ENCODE measurements at places on chromosomes 7 and 10.

GRCh38 chr10:7786430-7786829 is 1.4 kb downstream of the KIN start:
- DNase-seq = no peak

DNA sequence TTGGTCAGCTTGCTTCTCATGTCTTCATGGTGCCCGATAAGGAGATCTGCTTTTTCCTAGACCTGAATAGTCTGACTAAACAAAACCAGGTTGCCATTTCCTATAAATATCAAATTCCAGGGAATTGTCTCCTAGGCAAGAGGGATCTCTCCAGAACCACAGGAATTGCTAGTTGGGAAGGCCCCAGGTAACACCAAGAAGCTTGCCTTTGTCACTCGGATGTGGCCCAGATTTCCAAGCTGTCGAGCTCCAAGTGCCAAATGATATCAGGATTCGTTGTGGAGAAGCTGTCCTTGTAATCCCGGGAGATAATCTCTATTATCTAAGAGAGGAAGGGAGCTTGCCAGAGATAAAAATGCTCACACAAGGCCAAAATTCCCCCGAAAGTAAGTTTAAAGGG is 1288.5 kb upstream of the AUTS2 start:
- no peak for DNase-seq

DNA sequence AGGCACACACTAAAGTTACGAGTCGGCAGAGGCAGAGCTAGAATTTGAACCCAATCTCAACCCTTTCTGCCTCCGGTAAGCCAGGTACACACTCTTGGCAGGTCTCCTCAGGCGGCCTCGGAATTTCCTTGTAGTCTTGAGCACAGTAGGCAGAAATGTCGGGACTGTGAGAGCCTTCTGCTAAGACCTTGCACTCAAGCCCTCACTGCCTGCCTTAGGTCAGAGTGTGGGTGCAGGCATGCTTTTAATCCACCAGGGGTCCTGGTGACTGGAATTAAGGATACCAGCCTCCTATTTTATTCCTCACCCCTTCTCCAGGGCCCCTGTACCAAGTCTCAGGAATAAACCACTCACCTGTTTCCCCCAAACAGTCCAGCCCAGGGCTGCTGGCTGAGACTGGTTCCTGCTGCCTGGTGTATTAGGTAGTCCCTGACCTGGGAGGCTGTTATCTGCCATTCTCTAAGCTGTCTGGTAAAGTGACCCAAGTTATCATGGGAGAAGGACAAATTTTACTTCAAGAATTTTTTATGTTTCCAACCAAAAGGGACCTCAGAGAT is 855 bp downstream of the ATP6V1F start:
- DNase-seq = peak; percentile 66

DNA sequence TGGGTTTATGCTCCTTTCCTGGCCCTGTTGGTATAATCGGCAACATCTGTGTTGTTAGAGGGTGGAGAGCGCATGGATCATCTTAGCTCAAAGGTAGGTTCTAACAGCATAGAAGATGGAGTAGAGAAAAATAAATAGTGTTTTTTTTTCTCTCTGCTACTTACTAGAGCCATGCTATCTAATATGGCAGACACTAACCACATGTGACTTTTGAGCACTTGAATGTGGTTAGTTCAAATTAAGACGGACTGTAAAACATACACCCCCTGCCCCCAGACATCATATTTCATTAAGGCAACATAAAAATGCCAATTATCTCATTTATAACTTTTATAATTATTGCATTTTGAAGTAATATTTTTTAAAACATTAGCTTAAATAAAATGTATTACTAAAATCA is 525.1 kb downstream of the KIF20B start:
- no peak for DNase-seq

GRCh38 chr10:97083228-97083829 is 102.4 kb downstream of the SLIT1 start:
- no peak for DNase-seq

DNA sequence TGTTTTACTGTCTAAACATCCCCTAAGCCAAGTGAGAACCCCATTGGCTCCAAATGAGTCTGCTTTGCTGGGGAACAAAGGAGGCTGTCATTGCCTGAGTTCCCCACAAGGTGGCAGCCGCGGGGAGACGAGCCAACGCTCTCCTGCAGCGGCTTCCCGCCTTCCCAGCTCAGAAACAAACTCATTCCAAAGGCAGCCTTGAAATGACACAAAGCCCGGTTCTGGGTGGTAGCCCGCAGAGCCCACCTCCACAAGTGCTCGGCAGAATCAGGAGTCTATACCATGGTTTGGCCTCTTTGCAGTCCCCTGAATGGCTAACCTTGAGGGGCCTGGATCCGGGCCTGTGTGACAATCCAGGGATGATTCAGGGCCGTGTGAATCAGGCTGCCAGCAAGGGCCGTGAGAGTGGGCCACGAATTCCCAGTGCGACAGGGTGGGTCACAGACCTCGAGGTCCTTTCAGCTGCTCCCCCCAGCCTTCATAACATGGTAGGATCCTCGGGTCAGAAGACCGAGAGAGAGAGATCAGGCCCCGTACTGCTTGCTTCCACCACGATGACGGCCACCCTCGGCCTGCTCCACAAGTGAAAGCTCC is 79.7 kb downstream of the DLG5 start:
- peak; percentile 69 for DNase-seq

GRCh38 chr7:38686888-38687287 is 55.7 kb upstream of the AMPH start:
- DNase-seq = no peak

DNA sequence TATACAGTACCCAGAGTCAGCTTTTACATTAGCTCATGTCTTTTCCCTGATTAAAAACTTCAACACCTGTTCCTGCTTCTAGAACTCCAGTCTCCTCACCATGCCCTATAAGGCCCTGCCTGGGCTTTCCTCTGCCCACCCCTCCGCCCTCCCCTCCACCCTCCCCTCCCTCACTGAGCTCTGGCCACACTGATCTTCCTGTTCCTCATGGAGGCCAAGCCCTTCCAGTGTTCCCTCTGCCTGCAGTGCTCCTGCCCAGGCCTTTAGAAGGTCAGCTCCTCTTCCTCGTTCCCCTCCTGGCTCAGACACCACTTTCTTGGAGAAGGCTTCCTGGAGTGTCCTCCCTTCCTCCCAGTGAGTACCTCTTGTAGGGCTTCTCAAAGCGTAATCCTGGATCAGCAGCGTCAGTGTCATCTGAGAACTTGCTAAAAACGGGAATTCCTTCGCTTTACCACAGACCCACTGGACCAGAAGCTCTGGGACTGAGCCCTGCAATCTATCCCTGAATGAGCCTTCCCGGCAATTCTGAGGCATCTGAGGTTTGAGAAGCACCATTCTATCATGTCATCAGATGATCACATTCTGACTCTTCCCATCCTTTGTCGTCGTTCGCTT is 3.7 kb downstream of the PDZD7 start:
- no peak for DNase-seq

DNA sequence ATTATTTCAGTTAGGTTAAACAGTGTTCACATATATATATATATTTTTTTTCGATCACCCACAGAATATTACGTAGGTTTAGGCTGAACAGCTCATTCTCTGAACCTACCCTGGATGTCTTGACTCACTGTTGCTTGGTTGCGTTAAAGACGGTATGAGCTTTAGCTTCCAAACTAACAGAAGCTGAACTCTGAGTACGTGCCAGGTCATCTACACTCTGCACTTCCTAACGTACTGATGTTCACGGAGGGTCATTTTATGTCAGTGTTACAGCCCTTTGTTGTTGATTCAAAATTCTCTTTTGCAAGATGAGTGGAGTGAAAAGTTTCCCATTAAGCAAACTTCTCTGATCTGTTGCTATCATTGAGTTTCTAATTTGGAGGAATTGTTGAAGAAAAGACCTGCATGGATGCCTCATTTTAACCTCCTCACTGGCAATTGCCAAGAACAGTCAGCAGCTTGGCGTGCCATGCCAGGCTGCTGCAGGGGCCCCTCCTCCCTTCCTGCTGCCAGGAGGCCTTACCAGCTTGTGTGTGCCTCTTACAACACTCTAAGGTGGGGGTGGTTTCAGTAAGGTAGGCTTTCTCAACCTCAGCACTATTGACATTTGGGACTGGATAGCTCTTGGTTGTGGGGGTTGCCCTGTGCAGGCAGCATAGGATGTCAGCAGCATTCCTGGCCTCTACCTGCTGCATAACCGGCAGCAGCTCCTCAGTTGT is 44.3 kb downstream of the INSYN2A start:
- DNase-seq = no peak

DNA sequence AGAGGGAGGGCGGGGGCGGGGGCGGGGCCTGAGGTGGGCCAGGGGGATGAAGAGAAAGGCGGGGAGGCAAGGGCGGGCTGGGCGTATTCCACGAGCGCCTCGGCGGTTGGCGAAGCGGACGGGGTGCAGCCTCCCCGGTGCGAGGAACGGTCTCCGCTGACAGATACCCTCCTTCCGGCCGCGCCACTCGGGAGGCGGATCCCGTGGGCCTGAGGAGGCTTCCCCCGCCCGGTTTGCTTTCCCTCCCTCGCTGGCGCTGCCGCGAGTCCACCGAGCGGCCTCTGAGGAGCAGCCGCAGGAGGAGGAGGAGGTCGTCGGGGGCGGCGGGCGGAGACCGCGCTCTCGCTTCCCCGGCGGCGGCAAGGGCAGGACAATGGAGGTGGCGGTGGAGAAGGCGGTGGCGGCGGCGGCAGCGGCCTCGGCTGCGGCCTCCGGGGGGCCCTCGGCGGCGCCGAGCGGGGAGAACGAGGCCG is at the start of gene TRIM24:
Gene TRIM24 (plus strand): TSS at position 84 of the 473 bp plus-strand sequence. CDS start 290 bp downstream, at position 374.
- no peak for DNase-seq

GRCh38 chr7:110767550-110768110 is 323.3 kb upstream of the LRRN3 start:
- DNase-seq = no peak

DNA sequence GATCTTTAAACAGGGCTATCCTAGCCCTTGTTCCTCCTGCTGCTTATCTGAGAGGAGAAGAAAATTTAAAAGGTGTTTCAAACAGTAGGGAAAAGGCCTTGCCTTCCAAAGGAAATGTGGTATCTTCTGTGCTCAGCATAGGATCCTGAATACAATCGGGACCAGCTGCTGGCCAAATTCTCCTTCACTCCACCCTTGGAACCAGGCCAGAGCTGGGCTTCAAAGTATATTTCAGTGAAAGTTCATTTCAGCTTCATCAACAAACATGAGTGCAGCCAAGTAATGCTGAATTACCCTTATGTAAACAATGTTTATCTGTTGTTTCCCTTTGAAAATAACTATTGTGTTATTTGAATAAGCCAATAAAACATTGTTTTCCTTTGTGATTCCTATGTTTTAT is 146.5 kb upstream of the MEOX2 start:
- DNase-seq = peak; percentile 32

DNA sequence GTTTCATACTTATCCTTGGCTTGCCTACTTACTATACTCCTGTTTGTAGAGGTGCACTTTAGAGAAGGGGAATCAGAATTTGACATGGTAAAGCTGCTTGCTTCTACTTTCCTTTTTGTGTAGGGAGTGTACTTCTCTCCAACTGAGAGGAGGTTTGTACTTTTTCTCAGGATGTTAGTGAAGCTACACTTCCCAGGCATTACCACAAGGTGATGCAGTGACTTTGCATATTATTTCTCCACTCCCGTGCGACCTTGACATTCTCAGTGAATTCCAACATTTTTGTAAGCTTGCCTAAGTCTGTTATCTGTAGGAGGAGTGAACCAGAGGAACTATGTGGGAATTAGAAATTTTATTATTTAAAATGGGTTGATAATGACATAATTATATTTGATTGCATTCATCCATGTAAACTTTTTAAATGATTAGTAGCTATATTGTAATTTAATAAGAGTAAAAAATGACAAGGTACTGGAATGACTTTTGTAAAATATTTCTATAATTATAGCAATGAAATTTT is 5.2 kb downstream of the TAX1BP1 start:
- peak; percentile 76 for DNase-seq

- DNase-seq = no peak
Measured at GRCh38 chr7:2201686-2202360, 30.9 kb downstream of the MAD1L1 start.

DNA sequence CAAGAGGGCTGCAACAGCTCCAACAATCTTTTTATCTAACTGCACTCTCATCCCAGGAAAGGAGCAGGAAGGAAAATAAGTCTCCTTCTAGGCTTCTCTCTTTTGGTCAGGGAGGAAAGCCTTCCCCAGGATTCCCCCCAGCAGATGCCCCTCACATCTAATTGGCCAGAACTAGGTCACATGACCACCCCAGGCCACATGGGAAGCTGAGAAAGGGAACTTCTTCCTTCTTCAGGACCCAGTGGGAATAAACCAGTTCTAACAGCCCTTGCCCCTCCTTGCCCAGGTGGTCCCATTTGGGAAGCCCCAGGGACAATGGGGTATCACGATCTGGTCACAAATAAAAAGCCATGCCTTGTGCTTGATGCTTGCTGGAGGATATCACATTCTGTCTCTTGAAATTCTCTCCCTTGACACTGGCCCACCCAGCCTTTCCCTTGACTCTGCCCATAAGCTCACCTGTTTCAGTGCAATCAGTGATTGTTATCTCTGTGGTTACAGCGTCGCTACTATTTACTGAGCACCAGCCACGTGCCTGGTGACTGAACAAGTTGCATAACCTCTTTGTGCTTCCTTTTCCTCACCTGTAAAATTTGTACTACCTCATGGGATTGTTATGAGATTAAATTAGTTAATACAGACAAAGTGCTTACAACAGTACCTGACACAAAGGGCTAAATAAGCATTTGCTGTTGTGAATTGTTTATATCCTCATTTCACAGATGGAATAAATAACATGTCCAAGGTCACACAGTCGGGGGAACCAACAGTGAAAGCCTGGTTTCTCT is 9.0 kb upstream of the TACR2 start:
- DNase-seq = no peak

DNA sequence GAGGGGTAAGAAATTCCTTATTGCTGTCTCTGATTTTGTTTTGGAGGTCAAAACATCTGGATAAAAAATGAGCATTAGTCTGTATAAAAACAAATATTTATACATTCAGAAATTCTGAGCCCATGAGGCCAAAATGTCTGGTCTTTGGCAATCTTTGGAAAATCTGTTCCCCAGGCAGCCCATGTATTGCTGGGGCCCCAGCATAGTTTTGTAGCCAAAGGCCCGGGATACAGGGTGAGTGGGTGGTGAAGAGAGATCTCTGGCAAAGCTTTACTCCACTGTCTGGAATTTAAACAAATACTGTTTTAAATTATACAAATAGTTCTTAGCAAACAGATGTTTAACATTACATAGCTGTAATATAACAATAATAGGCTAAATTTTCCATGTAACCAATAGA is 134.7 kb upstream of the GALNT17 start:
- DNase-seq = peak; percentile 11

- DNase-seq = no peak
Measured at GRCh38 chr10:123878666-123879303, 12.8 kb downstream of the CPXM2 start.

DNA sequence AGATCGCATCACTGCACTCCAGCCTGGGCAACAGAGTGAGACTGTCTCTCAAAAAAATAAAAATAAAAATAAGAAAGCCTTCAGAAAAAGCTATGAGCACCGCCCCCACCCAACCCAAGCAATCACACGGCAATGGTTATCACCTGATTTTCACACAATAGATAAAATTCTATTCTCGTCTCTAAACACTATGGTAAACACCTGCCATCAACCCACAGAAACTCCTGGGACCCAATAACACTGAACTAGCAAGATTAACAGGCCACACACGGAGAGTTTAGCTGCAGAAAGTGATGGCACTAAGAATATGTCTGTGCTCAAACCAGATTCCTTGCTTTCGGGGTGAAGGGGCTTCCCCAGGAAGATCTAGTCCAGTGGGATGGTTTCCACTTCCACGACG is 173.8 kb downstream of the DIP2C start:
- DNase-seq = no peak
